Spinal cord (tissue), 10 donors: ENCODE measurements at places on chromosomes 4 and X. TPM values are rescaled to one million over a fixed set of nuclear protein-coding genes. Genes with fewer than 3 reads are reported as not detected.

SSX4B gene
- polyA plus RNA-seq, result not detected

OTOP1 gene
- not detected for polyA plus RNA-seq

IRS4 gene
- 1.9 TPM for polyA plus RNA-seq

MAGEB1 gene
- not detected for polyA plus RNA-seq

TMEM156 gene
- polyA plus RNA-seq, result 0.83 TPM

MOSPD2 gene
- polyA plus RNA-seq, result 13.8 TPM

HSFX4 gene
- 0.33 TPM for polyA plus RNA-seq

UBE2D3 gene
- polyA plus RNA-seq, result 239 TPM

RASL11B gene
- 10.2 TPM for polyA plus RNA-seq
